ENCODE measurements at places on chromosomes 6 and 20.

DNA sequence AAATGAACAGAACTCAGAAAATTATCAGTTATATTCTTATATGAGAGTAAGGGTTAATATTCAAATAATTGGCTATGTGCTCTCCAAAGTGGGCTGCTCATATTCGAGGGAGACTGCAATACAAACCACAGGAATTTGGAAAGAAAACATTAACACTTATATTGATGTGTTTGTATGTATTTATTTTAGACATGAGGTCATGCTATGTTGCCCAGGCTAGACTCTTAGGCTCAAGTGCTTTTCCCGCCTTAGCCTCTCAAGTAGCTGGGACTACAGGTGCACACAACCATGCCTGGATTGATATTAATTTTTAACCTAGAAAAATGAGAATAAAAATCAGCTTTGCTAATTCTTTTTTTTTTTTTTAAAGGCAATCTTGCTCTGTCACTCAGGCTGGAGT is 35.0 kb downstream of the BTBD9 start:
- no peak for DNase-seq

GRCh38 chr20:53434662-53435061 is 159.0 kb downstream of the ZNF217 start:
- peak; percentile 30 for DNase-seq

- DNase-seq: no peak
These were observed 128.1 kb downstream of the ISM1 start for GRCh38 chr20:13349235-13349604.

DNA sequence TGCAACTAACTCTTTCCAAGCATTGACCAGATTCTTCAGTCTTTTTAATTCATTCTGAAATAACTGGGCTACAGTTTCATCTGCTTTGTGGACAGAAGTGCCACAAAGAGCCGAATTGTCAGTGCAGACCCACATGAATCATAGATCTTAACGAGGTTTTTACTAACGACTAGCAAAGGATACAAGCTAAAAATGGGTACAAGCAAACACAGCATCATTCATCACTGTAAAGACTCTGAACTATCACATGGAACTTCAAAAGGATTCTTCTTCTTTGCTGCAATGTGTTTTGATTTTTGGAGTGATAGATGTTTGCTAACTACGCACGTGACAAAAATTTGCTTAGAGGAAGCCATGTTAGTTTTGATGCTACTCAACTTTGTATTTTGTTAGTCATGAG is 227.1 kb downstream of the ESR1 start:
- DNase-seq: no peak

- no peak for DNase-seq
These were observed 8.3 kb downstream of the FAM110A start for GRCh38 chr20:841568-842546.

GRCh38 chr20:25063546-25063945 is 5.6 kb upstream of the ACSS1 start:
- no peak for DNase-seq

GRCh38 chr6:93222071-93222851 is 197.1 kb downstream of the EPHA7 start:
- no peak for DNase-seq

DNA sequence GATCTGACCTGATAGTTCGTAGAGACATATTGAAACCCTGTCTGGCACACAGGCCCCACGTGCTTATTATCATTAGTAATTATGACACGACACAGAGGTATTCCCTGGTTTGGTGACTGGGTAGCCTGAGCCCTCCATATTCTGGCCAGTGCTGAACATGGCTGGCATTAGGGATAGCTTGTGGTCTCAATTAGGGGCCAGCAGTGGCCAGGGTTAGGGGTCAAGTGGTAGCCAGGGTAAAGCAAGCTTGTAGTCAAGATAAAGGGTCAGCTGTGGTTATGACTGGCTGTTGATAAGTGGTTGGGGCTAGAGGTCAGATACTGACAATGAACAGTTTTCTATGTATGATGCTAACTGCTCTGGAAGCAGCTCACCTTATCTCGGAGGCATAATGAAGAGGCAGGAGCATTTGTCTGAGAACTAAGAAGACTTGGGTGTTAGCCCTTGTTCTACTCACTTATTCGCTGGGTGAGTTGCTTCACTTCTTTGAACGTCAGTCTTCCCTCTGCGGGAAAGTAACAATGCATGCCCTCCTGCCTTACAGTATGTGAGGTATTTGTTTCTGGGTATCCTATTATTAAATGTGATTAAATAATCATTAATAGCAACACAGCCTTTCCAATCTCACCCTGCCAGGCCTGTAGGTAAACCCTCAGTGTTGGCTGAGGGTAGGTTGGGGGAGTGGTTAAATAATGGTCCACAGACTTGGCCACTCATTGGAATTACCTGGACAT is 66.7 kb downstream of the VEGFA start:
- no peak for DNase-seq

DNA sequence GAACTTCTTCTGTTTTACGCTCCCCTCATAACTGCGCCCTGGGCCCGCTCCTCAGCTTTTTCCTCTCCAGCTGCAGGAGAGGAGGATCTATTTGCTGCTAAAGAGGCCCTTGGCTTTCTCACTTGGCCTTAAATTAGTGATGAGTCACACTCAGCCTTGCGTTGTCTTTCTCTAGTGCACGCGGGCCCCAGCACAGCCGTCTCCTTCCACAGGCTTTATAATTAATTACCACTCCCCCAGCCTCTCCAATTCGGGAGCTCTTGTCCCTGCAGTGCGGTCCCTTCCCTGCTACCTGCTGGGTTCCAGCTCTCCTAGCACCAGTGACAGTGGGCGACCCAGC is 25.2 kb downstream of the PACSIN1 start:
- DNase-seq: peak; percentile 88

GRCh38 chr20:34532756-34533155 is 16.5 kb downstream of the DYNLRB1 start:
- DNase-seq: no peak

- peak; percentile 78 for DNase-seq
These were observed 30.7 kb downstream of the ARHGAP18 start for GRCh38 chr6:129679275-129679674.

DNA sequence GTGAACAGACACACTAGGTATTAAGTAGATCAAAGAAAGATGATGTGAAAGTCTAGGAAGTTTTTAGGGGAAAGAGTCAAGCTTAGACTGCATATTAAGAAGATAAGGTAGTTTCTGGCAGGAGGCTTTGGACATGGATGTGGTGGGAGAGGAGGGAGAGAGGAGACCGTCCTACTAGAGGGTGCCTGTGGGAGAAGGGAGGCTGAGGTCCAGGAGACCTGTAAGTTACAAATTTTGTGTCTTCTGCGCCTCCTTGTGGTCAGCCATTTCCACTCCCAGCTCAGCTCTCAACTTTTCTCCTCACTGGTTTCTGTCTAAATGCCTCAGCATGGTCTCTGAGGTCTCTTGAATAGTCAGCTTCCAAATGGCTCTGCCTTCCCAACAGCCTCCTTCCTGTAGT is 193.5 kb downstream of the UNC5CL start:
- DNase-seq: peak; percentile 35

DNA sequence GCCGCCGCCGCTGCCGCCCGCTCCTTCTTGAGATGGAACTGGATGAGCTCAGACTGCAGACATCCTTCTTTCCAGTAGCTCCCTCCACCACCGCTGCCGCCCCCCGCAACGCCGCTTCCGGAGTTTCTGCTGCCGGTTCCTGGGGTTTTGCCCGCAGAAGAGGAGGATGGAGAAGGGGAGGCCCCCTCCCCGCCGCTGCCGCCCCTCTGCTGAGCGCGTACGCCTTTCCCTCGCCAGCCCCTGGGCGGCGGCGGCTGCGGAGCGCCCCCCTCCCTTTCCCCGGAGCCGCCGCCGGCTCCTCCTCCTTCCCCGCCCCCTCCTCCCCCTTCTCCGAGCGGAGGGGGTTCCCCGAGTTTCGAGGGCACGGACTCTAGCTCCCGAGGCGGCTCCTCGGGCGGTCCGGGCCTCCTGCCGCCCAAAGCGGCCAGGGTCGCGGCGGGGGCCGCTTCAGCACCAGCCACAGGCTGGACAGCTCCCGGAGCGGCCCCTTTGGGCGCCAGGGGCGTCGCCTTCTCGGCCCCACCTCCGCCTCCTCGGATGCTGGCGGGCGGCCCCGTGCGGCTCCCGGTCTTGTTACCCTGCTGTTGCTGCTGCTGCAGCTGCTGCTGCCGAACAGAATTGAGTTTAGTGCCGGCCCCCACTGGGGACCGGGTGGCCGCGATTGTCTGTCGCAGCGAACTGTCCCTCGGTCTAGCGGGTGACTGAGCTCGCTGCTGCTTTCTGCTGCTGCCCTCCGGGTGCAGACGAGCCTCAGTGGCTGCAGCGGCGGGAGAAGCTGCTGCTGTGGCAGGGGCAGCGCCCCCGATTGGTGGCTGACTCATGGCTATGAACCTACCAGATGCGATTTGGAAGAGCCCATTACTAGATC is 3.1 kb downstream of the MTCL3 start:
- DNase-seq: peak; percentile 93

GRCh38 chr6:22239261-22239921 is 57.4 kb downstream of the PRL start:
- DNase-seq: peak; percentile 51

GRCh38 chr6:107866606-107867301 is 42.6 kb upstream of the SCML4 start:
- peak; percentile 59 for DNase-seq

GRCh38 chr6:32046450-32047083 is 8.4 kb downstream of the CYP21A2 start:
- DNase-seq: peak; percentile 54

GRCh38 chr6:158037771-158038170 is 56.1 kb downstream of the SYNJ2 start:
- DNase-seq: no peak

- no peak for DNase-seq
These were observed 106.5 kb downstream of the ARID1B start for GRCh38 chr6:156883497-156884252.

DNA sequence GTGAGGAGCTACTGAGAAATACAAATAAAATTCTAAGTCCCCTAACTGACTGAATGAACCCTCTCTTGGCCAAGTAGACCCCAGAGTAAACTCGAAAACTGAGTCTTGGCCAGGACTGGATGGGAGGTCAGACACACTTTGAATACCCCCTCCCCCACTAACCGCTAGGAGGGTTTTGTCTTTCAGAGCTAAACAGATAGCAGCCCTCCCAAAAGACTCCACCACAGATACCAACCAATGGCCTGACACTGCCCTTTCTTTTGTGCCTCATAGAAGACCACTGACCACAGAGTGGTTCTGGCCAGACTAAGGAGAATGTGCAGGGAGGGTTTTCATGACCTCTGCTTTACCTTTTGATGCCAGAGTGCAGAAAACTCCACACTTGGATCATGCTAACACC is 42.1 kb downstream of the SPACA1 start:
- DNase-seq: no peak

DNA sequence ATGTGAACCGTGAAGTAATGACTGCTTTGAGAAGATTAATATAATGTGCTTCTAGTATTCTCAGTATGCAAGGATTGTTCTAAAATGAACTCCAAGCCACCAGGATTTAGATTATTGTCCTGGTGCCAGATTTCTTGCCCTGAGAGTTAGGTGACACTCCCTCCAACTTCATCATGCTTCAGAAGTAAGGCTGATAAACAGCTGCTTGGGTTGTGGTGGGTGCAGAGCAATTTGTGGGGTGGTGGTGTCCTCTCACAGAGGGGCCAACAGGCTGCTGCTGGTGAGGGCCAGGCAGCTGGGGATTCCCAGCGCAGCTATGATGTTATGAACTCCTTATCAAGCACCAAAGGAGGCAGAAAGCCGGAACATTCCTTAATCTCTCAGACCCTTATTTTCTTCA is 114.6 kb downstream of the MCHR2 start:
- no peak for DNase-seq

DNA sequence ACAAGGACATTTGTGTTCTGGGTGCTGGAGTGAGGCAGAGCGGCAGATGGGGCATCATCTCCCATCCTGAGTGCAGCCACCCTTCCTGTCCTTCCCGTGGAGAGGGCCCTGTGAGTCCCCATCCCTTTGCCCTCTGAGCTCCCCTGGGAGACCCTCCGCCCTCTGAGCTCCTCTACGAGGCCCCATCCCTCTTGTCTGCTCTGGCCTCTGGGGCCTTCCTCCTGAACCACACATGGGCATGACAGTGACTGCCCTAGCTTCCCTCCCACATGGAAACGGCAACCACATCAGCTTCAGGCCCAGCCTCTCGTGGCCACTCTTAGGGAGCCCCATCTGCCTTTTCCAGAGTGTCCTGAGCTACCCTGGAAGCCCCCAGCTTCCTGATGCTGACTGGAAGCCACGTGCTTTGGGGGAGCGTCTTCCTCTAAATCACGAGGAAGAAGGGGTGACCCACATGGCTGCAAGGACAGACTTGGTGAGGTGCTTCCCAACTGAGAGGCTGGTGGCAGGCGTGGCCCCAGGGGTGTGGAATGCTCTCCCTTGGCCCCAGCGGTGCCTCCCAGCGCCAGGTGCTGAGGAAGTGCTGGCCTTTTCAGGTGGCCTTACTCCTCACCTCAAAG is 52.6 kb downstream of the GINS1 start:
- DNase-seq: no peak

DNA sequence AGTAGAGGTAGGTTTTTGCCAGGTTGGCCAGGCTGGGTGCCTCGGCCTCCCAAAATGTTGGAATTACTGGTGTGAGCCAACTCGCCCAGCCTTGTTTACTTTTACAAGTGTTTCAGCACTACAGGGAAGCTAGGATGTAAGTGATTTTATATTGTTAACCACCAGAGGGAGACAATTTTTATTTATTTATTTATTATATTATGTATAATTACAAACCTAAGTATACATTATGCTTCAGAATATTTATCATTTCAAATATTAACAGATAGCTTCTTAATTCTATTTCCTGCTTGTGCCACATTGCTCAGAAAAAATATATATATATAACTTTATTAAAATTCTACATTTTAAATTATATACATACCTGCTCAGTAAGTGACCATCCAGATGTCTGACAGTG is 9.8 kb downstream of the MMUT start:
- no peak for DNase-seq

DNA sequence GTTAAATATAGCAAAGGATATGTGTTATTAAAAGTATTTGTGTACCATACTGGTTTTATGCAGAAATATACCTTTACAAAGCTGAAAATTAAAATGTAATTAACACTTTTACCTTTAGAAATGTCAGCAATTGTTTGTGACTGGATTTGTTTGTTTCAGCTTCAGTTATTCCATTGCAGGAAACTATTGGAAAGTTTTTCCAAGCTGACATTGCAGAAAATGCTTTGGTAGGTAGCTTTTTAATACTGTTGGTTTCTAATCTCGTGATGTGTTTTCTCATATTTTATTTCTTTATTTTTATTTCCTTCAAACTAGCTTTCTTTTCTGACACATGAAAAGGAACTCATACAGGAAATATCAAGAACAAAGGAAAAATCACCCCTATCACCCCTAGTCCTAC is 8.2 kb downstream of the NDUFAF5 start:
- DNase-seq: no peak
